ENCODE measurements at places on chromosomes 2 and 18.

- DNase-seq: no peak
Observed at GRCh38 chr2:180343528-180344345, 336.6 kb upstream of the CWC22 start.

DNA sequence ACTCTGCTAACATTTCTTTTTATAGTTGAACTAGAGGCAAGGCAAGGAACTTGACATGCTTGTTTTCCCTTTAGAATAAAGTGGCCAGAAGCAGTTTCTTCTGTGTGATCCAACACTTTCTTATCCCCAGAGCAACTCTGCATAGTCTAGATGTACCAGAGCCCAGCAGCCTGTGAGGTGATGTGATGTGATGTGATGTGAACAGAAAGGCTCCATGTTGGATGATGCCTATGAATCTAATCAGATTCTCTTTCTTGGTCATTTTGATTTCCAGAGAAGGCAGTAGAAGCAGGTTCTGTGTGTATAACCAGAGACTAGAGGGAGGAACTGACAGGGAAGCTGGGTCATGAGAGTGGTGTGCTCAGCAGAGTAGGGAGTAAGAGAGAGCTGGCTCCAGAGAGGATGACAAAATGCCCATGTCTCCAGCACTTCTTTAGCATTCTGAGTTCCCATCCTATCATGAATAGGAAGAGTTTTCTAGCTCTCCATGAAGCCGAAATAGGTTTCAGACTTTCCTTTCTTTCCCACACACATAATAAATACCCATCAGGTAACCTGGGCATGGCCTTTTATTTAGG lies 31.0 kb upstream of the PTH2R start:
- no peak for DNase-seq

- no peak for DNase-seq
Observed at GRCh38 chr2:117170897-117171296, 643.6 kb upstream of the DDX18 start.

DNA sequence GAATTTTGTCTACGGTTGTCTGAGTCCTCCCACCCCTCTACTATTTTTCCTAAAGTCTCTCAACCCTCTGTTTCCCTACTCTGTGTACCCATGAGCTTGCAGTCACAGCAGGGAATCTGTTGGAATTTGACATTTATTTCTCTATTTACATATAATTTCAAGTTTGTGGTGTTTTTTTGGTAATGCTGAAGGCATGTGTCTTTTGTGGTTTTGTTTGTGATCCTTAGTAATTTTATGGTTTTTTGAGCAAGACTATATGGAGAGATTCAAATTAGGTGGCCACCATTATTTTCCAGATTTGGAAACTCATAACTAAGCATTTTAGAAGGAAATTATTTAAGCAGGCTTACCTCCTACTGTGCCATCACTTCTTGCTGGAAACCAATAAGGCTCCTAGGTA lies 27.2 kb upstream of the FBLN7 start:
- no peak for DNase-seq

DNA sequence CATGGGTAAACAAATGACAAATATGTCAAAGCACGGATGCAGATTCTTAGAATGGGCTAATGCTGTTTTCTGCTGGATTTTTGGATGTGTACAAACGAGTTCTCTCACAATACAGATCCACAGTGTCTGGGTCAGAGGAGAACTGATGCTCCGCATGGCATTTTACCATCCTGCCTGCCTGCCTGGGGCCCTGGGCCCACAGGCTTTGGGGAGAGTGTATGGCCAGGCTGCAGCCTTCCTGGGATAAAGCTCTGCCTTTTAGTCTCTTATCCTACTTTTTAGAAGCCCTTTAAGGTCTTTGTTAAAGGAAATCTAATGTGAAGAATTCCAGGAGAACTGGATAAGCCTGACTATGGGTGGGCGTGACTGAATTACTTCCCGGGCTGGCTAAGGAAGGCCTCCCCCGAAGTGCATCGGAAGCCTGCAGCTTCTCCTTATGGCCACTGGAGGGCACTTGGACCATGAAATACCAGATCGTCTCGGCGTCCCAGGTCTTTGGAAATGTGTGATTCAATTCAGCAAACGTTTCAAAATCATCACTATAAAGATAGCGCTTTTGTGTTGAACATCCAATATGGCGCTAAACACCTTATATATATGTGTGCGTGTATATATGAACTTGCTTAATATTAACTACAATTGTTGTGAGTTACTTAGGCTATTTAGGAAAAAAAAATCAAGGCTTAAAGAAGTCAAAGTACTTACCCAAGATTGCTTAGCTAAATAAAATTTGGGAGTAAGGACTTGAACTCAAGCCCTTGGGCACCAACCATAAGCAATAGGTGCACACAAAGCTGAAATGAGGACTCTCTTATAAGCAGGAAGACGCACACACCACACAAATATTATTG lies 15.2 kb upstream of the DNPEP start:
- DNase-seq: peak; percentile 59

- DNase-seq: no peak
Observed at GRCh38 chr2:216689397-216689796, 6.0 kb downstream of the IGFBP5 start.

DNA sequence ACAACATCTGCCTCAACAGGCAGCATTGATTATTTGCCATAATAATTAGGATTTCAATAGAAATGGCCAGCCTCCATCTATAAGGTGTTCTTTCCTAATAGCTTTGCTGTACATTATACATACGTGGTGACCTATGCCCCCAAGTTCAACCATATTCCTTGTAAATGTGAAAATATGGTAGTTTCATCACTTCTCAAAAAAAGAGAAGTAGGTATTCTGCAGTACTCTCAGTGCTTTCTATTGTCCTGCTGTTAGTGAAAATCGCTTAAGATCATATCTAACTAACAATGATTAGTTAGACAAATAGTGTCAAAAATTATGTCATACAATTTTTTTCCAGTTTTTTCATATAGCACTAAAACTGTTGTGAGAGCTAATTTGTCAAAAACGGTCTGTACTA lies 79.6 kb downstream of the SLC4A10 start:
- no peak for DNase-seq

- DNase-seq: no peak
Observed at GRCh38 chr18:5444269-5444668, 99.5 kb downstream of the EPB41L3 start.

Measured in stimulated activated naive CD8-positive, alpha-beta T cell treated with anti-CD3 and anti-CD28 coated beads, Interleukin-15, amount 100 ng/mL, for 72 hours (primary cell).